ENCODE measurements at places on chromosomes 5 and 9.

DNA sequence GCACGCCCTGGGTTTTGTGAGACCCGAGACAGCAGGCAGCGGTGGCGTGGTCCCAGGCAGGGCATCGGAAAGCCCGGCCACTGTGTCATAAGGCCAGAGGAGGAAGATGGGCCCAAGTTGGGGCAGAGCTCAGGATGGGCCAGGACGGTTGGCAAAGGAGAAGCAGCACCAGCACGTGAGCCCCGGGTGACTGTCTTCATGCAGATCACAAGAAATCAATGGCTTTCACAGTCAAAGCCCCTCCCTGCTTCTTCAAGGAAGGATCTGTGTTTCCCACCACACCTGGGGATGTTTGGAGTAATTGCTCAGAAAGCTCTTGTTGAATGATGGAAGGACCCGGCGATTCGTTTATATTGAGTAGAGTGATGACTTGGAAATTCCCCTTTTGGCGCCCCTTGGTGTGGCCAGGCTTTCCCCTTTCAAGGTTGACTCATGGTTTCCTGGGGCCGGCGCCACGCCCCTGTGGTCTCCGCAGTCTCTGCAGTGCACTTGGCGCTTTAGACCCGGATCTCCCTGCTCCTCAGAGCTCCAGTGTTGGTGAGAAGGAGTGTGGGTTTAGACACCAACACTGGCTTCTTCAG is 52.1 kb downstream of the IL31RA start:
- no peak for DNase-seq

DNA sequence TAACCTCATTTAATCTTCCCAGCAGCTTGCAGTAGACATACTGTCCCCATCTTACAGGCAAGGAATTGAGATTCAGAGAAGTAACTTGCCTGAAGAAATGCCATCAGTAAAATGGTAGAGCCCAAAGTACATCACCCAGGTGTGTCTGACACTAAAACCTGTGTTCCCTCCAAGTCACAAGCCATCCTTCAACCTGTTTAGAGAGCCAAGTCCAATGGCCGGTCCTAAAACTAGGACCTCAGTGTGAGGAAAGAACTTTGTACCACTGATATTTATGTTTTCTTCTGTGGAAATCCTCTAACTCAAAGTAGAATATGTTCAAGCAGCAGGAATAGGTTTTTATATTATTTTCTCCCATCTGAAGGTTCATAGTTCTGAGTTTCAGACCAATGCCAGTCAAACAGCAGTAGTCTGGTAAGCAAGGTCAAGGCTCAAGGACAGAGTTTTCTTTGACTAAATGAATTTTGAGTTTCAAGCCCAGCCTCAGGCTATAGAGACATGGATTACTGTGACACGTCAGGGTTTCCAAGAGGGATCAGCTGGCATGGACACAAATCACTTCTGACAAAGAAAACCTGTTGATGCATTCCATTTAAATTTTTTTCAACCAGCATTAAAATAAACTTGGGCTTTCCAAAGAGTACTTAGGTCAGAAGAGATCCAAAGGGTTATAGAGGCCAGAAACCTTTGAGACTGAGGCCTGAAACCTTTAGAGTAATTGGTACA is 80.9 kb upstream of the PLPP6 start:
- DNase-seq = no peak

DNA sequence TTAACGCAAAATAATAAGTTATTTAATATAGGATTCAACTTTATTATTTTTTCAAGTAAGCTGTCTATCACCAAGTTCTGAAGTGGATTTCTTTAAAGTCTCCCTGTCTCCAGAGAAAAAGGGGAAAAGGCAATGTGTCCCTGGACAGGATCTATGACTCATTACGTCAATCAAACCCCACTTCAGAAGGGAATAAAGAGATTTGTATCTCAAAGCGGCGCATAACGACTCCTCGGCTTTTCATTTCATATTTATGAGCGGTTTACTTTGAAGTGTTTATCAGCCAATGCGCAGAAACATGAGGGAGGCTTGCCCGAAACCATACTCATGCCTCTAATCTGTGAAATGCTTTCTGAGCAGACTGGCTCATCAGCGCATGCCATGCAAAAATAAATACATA is 938.6 kb upstream of the WWC1 start:
- DNase-seq = no peak

DNA sequence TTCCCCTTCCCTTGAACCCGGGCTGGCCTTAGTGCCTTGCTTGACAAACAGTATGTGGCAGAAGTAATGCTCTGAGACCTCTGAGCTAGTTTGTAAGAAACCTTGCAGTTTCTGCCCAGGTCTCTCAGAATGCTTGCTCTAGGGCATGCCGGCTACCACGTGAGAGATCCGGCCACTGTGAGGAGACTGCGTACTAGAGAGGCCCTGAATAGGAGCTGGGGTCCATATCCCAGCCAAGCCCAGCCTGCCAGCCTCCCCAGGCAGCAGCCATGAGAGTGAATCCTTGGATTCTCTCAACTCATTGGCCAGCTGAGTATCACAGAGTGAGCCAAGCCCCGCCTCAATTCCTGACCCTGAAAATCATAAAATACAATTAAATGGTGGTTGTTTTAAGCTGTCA is 16.0 kb upstream of the COL15A1 start:
- no peak for DNase-seq

DNA sequence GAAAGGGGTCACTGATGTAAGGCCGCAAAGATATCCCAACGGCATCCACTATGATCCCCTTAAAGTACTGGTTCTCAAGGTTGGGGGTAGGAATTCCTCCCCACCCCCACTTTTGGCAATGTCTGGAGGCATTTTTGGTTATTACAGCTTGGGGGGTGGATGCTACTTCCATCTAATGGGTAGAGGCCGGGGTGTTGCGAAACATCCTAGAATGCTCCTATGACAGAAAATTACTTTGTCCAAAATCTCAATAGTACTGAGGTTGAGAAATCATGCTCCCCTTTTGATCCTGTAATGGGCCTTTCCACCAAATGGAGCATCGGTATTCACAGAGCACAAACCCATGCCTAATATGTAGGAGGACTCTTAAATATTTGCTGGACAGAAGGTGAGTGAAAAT is 20.8 kb upstream of the TCERG1 start:
- no peak for DNase-seq

DNA sequence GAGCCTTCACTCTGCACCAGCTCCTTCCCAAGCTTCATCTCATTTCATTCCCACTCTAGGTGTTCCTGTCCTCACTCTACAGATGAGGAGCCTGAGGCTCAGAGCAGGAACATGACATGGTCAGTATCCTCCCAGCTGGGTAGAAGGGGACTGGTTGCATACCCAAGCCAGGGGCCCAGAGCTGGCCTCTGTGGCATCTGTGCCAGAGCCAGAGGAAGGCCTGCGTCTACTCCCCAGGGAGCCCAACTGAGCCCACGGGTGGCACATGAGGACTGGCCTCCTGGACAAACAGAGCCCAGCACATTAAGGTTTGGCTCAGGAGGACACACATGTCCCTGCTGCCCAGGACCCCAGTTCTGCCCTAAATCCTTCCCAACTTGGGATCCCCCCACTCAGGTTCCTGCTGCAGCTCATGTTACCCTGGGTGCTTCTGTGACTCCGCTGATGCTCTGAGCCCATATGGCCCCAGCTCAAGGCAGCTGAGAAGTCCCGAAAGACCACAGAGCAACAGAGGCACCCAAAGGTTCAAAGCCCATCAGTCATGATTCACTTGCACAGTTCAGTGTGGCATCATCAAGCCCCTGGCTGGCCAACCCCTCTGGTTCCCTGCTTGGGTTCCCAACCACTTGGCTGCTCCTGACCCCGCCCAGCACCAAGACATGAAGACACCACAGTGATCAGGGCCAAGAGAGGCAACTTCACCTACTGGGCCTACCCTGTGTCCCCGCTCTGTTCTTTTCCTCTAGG is 8.5 kb upstream of the NEURL1B start:
- DNase-seq = no peak

GRCh38 chr5:43556857-43557542 is at the start of gene PAIP1:
Gene PAIP1, minus strand, starts transcription at chr5:43557077. Its CDS starts 231 bp downstream, at chr5:43556846.
- peak; percentile 80 for DNase-seq

GRCh38 chr9:121765021-121765950 is 113.9 kb downstream of the DAB2IP start:
- DNase-seq = no peak

GRCh38 chr5:11174591-11174990 is 413.6 kb upstream of the DAP start:
- DNase-seq = no peak

DNA sequence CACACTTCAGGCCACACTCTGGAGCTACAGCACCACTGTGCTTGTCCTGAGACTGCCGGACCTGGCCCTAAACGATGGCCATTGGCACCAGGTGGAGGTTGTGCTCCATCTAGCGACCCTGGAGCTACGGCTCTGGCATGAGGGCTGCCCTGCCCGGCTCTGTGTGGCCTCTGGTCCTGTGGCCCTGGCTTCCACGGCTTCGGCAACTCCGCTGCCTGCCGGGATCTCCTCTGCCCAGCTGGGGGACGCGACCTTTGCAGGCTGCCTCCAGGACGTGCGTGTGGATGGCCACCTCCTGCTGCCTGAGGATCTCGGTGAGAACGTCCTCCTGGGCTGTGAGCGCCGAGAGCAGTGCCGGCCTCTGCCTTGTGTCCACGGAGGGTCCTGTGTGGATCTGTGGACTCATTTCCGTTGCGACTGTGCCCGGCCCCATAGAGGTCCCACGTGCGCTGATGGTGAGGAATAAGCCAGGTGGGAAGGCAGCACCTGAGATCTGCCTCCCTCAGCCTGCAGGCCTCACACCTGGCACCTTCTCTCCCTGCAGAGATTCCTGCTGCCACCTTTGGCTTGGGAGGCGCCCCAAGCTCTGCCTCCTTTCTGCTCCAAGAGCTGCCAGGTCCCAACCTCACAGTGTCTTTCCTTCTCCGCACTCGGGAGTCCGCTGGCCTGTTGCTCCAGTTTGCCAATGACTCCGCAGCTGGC is 14.7 kb downstream of the CRB2 start:
- DNase-seq = no peak

DNA sequence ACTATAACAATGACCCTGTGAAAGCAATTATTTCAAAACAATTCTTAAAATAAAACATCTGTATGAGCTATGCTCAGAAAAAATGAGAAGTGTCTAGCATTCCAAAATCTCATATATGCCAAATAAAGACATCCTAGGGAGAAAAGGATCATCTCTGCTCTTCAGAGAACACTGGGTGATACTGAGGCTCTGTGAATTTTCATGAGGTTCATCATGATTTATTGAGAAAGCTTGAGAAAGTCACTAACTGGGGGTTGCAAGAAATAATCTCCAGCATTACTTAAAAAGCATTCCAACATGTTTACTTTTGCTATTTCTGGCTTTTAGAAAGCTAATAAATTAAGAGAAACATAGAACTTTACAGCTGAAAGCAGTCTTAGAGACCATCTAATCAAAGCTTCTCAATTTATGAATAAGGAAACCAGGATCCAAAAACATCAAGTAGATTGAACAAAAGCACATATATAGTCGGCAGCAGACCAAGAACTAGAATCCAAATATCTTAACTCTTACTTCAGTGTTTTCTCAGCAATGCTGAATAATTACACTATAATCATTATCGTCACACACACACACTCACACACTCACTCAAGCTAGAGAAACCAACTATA is 372.8 kb downstream of the NR2F1-AS1 start:
- no peak for DNase-seq

DNA sequence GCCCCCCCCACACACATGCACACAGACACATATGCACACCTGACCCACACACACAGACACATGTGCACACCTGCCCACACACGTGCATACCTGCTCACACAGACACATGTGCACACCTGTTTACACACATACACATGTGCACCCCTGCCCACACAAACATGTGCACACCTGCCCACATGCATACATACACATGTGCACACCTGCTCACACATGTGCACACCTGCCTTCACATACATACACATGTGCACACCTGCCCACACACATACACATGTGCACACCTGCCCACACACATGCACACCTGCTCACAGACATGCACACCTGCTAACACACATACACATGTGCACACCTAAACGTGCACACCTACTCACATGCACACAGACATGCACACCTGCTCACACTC is 147.0 kb upstream of the FOXD4L5 start:
- DNase-seq = no peak

GRCh38 chr9:116471093-116471906 is 215.8 kb upstream of the TRIM32 start:
- peak; percentile 81 for DNase-seq

GRCh38 chr9:113556877-113557593 is 93.5 kb downstream of the RGS3 start:
- DNase-seq = no peak

DNA sequence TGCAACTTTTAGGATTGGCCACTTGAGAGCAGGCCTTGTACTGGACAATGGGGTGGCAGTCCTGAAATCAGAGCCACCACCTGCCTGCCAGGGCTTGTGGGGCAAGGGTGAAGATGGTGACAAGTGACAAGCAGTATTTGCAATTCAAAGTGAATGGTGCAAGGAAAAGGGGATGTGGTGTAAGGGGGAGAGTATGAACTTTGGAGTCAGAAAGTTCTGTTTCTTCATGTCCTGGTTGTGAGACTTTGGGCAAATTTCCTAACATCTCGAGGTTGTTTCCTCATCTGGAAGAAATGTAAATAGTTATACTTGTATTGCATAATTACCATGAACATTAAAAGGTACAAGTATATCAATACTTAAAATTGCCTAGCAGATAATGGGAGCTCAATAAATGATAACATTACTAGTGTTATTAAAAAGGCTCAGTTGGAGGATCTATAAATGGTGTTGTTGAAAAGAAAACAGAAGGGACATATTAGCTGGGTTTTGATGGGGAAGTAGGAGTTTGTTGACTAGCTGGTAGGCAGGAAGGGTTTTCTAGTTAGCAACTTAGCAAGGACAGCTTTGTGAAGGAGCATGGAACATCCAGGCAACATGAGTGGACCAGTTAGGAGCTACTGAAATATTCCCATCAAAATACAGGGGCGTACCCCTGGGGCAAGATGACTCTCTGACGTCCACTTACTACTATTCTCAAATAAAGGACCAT is 21.3 kb upstream of the MEGF9 start:
- no peak for DNase-seq

DNA sequence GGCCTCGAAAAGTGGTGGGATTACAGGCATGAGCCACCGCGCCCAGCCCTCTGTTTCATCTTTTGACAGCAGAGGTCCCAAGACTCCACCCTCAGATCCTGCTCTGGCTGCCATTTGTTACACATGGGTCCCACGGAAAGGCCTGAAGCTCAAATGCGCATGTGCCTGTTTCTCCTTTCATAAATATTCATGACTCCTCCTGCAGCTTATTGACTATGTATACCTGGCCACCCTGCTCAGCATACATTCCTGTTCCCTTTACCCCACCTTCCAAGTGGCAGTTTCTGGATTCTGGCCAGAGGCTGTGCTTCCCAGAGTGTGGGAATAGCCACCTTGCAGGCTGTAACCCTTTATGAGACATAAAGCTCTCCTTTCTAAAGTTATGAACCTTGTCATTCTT is 46.5 kb downstream of the AUH start:
- DNase-seq = peak; percentile 37

DNA sequence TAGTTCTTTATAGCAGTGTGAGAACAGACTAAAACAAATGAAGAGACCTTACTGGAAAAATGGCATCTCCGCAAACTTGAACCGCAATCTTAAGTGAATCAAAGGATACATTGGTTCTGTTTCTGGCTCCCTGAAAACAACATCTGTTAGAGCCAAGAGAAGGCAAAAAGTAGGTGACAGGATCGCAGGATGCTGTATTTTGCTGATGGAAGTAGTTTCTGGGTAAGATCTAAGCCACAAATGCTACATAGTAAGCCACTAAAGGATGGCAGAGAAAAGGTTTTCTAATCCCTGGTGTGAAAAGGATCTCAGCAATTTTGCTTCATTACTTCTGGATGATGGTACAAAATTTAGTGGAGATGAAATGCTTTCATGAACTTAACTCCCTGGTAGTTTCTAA is 63.3 kb upstream of the HTR4 start:
- DNase-seq = no peak

- DNase-seq = no peak
Measured at GRCh38 chr9:126682113-126682810, 68.5 kb downstream of the LMX1B start.
